NCI-H748 treated with DMSO at 0.1 percent for 48 hours (cell line): ENCODE measurements at places on chromosomes 2 and 18.

GRCh38 chr2:182324665-182325064 is 102.2 kb downstream of the PDE1A start:
- no peak for DNase-seq

DNA sequence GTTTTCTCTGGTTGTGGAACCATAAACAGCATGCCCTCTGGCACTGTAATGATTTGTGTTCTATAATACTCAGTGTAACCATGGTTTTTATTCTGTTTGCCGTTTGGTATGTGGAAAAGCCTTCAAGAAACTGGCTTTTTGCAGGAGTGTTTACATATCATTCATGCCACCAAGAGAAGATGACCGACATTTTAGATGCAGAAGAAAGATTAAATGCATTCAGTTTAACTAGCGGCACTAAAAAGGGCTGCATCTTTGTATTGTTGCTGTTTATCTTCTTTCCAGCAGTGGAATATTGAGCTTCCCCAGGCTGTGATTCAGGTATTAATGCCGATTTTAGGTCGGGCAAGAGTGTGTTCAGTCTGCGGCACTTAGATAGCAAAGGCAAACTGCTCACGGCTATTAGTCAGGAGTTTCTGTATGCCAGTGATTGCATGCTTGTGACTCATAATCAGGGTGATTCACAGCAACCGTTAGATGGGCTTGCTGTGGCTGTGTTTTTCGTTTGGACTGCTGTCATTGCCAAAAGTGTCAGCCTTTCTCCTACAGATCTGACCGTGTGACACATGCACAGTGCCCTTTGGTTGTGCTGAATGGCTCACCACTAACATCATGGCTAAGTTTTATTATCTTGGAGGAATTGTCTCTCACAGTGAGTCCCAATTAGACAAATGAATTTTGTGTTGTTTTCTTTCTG is 479.7 kb downstream of the PARD3B start:
- no peak for DNase-seq

GRCh38 chr2:61763605-61764034 is 90.2 kb downstream of the FAM161A start:
- DNase-seq = peak; percentile 75

GRCh38 chr2:50443288-50443687 is 588.6 kb downstream of the NRXN1 start:
- no peak for DNase-seq

GRCh38 chr2:181104512-181105115 is 124.2 kb downstream of the UBE2E3 start:
- DNase-seq = peak; percentile 68

GRCh38 chr2:95352310-95353054 is 50.0 kb upstream of the FAHD2A start:
- no peak for DNase-seq

GRCh38 chr2:177329064-177329463 is 63.5 kb upstream of the AGPS start:
- no peak for DNase-seq

- DNase-seq = no peak
These were observed 139.1 kb downstream of the AGPS start for GRCh38 chr2:177531706-177532105.

DNA sequence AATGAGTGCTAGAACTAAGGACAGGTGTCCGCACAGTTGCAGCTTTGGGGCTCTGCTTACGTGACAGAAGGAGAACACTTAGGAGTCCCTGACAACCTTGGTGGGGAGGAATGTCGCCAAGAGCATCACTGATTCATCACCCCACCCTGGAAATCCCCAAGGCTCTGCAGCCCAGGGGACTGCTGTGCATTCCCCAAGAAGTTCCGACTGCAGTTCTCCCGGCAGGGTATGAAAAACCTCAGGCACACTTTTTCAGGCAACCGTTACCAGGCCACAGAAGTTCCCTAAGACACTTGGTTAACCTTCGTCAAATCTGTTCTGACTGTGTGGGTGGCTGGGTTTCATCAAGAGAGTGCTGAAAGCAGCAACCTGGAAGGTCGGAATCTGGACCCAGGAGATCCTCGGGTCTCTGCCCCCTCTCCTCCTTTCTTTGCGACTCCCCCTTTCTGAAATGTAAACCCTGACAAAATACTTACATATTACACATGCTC is 192.1 kb upstream of the CXCR4 start:
- no peak for DNase-seq

DNA sequence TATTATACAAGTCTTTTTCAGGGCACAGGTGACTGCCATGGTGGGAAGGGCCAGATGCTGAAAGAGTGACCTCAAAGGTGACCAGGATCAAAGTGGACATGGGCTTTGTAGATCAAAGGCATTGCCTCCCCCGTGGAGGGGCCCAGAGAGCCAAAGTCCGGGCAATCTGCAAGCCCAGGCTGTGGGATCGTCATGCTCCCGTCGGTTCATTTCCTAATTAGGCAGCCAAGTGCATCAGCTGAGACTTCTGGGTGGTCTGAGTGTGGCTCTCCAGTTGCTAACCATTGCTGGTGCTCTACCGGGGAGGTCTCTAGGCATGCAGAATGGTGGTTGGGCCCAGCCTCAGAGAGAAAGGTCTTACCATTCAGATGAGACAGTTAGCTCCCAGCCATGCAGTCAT is 61.6 kb downstream of the TRIB2 start:
- DNase-seq = no peak

DNA sequence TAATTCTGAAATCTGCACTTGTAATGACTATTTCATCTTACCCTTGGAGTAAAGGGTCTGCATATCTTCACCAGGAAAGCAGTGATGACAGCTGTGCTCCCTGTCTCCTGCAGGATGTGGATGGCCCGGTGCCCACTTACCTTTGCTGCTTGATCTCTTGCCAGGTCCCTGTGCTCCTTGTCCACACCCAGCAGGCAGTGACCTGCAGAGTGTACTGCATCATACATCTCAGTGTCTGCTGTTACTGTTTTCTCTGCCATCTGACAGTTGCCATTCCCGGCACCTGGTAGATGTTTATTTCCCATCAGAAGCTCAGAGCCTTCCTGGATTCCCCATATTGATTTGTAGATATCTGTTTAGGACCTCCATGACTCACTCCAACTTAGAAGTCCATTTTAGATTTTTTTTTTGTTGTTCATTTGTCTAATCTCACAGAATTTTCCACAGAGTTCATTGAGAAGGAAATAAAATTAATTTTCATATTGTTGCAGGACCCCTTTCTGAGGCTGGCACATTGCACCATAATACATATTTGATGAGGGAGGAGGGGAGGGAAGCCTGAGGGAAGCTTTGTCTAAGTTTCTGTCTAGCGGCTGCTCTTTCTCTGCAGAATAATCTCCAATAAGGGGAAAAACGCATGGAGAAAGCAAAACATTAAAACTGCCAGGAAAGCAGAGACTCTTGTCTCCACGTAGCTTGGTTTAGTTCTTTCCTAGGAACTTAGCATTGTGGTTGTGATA is 697.5 kb upstream of the RAB6C start:
- DNase-seq = no peak

GRCh38 chr18:5527603-5528002 is 16.2 kb downstream of the EPB41L3 start:
- DNase-seq = no peak

- DNase-seq = no peak
These were observed 81.6 kb upstream of the CTDP1 start for GRCh38 chr18:79597831-79598632.

GRCh38 chr2:62938126-62938525 is 112.5 kb upstream of the OTX1 start:
- DNase-seq = no peak

DNA sequence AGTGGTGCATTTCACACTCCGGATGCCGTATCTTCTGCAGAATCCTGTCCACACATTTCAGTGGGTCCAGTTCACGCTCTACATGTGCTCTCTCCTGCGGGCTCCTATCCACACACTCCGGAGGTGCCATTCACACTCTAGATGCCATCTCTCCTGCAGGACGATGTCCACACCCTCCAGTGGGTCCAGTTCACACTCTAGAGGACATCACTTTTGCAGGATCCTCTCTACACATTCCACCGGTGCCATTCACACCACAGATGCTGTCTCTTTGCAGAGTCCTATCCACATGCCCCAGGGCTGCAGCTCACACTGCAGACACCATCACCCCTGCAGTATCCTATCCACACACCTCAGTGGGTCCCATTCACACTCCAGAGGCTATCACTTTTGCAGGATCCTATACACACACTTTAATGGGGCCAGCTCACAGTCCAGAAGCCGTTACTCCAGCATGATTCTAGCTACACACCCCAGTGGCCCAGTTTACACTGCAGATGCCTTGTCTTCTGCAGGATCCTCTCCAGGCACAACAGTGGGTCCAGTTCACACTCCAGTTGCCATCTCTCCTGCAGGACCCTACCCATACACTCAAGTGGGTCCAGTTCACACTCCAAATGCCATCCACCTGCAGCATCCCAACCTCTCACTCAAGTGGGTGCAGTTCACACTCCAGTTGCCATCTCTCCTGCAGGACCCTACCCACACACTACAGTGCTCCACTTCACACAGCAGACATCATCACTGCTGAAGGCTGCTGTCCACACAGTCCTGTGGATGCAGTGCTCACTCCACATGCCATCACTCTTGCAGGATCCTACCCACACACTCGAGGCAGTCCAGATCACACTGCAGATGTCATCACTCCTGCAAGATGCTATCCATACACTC is 2.1 kb upstream of the PXDN start:
- DNase-seq = no peak

GRCh38 chr2:67733517-67733916 is 329.3 kb downstream of the C1D start:
- DNase-seq = no peak

GRCh38 chr2:37615804-37616676 is 55.4 kb downstream of the CDC42EP3 start:
- no peak for DNase-seq

- DNase-seq = no peak
These were observed 115.0 kb upstream of the LHCGR start for GRCh38 chr2:48870503-48870902.

DNA sequence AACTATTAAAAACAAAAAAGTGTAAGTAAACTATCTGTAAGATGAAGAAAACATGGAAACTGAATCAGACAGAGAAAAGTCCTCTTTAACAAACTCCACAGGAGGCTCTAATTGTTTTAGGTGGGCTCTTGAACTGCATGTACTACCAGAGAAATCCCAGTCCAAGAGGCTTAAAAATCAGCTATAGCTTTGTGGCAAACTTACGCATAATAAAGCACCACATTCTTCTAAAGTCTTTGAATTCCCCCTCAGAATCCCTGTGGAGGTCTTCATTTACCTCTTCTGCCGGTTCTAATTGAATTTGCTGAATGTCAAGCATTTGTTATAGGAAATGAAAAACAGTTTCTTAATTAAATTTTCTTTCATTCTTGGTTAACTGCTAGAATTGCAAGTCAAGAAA is 40.8 kb downstream of the CHN1 start:
- no peak for DNase-seq

DNA sequence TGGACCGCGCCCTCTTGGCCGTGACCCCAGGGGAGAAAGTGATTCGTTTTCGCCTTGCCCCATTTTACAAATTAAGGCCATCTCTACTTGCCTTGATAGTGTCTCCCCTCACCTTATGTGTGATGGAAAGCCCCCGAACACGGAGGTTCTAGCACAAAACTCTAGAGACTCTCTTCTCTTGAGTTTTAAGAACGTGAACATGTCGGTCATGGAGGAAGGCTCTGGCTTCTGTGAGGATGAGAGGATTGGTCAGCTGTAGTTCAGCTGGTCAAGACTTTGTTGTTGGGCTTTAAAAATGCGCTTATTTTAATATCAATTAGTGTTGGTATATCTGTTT is 828 bp downstream of the DYNC1I2 start:
- DNase-seq = no peak

GRCh38 chr2:68762665-68763064 is 28.1 kb downstream of the ARHGAP25 start:
- DNase-seq = no peak

DNA sequence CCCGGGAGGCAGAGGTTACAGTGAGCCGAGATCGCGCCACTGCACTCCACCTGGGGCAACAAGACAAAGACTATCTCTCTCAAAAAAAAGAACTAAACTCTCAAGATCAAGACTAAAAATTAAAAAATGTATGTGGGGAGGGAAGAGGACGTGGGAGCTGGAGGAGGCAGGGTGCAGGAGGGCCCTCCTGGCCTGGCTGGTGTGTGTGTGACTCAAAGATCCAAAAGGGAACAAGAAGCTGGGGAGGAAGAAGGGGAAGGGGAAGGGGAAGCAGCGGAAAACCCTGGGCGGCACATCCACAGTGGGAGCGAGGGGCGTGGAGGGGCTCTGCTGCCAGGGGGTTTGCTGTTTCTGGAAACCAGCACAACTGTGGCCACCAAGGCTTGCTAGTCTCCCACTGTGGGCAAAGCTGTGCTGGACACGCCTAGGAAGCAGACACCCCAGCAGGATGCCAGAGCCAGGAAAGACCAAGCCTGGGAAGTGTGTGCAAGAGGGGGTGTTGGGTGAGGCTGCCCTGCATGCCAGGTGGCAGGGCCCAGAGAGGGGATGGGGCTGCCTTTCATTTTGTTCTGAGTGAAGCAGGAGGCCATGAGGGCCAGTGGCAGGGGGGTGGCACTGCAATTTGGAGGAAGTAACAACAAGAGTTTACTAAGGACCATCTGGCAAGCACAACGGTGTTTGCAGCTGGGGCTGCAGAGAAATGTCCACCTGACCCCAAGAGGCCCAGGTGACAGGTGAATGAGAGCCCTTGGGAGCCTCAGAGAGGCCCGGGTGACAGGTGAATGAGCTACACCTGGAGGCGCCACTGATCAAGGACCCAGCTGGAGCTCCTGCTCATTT is 44.5 kb downstream of the ANO7 start:
- no peak for DNase-seq

DNA sequence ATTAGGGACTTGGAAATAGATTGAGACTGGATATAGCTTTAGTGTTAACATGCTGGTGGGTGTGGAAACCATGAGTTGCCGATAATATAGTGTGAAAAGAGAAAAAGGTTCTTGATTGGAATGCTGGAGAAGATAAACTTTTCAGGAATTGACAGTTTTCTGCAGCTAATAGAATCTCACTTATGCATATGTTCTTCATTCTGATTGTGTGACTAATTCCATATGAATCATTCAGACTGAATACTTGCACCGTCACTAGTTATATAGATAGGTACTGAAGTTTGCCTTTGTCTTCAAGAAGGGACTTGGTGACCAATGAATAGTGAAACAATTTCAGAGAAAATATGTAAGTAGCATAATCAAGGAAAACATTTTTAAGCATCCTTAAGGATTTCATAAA is 225.7 kb upstream of the FOSL2 start:
- no peak for DNase-seq

- no peak for DNase-seq
These were observed 261.2 kb upstream of the FSIP2 start for GRCh38 chr2:185477452-185477851.

DNA sequence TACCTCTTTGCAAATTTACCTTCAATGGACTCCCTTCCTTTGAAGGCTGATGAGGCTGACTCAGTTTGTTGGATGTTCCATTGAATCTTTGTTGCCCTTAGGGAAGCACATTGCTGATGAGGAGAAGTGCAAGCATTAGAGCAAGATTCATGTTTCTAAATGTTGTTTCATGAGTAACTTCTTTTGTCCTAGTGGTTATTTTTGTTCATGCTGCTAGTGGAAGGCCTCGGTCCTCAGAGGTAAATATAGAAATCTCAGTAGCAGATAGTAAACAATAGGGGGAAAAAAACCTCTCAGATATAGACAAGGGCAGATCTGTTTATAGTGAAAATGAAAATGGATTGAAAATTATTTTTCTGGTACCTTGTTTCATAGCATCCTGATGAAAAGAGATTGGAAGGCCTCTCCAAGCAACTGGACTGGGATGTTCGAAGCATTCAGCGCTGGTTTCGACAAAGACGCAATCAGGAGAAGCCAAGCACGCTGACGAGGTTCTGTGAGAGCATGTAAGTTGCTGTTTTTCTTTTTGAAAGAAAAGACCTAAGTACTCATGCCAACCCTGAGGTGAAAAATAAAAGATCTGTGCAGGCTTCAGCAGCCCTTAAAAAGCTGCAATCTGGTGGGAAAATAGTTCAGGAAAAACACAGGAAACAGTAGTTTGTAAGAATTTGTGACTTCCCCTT is 104.9 kb downstream of the CERS6 start:
- DNase-seq = no peak
